ENCODE measurements at places on chromosomes 5 and 9. TPM values are rescaled to one million over a fixed set of nuclear protein-coding genes. Genes with fewer than 3 reads are reported as not detected.

GRCh38 chr9:90299968-90300367 is 342.7 kb downstream of the DIRAS2 start:
- no peak for DNase-seq

DNA sequence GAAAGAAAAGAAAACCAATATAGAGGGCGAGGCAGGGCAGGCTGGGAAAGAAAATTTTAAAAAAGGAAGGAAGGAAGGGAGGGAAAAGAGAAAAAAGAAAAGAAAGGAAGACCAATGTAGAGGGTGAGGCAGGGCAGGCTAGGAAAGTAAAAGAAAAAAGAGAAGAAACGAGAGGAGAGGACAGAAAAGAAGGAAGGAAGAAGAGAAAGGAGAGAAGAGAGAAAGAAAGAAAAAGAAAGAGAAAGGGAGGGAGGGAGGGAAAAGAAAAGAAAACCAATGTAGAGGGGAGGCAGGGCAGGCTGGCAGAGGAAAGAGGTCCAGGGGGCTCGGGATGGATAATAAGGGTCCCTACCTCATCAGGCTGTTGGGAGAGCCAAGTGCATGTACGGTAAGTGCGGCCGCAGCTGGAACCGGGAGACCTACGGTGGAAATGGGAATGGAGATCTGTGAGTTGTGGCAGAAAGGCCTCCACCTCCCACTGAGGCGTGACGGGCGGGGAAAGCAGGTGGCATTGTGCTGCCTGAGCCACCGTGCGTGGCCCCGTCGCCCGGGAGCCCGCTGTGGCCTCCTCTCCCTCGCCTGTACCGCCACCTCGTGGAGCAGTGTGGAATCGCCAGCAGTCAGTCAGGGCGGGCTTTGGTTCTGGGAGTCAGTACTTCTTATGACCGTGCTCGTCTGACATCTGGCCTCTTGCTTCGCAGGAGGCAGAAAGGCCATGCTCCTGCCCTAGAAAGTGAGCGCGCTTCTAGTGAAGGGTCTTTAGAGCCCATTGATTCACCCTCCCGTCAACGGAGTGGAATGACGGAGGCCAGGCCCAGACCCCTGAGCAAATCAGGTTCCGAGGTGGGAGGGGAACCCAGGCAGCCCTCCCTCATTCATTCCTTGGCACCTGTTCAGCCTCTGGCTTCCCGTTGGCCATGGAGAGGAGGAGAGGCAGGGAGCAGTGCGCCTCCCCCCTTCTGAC is 10.4 kb upstream of the NHP2 start:
- DNase-seq = peak; percentile 93

DNA sequence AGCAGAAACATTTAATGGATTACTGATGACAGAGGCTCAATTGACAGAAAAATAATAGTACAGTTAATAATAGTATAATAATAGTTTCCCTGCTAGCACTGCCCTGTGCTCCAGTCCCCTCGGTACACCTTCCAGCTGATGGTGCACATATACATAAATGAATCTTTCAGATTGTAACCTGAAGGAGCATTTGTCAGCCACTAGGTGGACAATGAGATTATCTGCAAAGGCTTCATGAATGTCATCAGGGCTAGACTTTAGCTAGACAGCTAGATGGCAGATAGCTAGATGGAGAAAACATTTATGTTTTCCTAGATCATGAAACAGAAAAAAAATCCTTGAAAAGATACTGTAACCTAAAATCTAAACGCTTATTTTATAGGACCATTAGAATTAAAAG is 304.4 kb upstream of the SMC2 start:
- DNase-seq = no peak

DNA sequence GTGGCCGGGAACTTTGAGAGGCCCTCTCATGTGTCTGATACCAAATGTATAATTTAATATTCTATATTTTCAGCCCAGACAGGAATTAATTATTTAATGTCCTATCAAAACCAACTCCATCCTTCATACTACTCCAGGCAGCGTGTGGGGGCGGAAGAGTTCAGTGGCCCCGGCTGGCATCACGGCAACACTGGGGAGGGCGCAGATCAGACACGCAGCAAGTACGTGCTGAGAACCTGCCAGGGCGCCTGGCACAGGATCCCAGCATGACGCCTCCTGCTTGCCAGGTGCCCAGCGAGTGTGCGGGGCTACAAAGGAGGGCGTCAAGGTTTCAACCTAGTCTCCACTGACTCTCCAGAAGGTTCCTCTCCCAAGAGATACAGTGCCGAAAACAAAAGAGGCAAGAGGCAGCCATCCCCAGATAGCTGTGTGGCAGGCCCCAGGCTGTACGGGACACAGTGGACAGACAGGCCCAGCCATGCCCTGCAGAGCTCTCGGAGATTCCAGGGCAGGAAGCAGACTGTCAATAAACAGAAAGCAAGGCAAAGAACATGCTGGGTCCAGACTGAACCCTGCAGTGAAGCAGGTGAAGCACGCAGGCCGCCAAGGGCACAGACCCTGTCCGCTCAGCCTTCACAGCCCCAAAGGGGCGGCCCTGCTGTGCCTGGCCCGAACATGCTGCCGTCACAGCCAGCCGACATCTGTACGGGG is 110.3 kb downstream of the VAV2 start:
- no peak for DNase-seq

The OR13F1 gene
- not detected for total RNA-seq

DNA sequence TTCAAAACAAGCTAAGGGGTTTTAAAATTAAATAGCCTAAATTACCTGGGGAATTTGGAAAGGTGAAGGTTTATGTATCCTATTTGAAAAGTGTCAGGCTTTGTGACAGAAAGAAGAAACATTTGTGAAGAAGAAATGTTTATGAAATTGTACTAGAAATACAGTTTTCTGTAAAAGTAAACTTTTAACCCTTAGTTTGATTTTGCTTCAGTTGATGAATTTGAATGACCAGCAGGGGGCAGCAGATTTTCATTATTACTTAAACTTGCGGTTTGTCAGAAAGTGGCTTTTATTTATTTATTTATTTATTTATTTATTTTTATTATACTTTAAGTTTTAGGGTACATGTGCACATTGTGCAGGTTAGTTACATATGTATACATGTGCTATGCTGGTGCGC is 58.1 kb downstream of the NNT start:
- peak; percentile 42 for DNase-seq

DNA sequence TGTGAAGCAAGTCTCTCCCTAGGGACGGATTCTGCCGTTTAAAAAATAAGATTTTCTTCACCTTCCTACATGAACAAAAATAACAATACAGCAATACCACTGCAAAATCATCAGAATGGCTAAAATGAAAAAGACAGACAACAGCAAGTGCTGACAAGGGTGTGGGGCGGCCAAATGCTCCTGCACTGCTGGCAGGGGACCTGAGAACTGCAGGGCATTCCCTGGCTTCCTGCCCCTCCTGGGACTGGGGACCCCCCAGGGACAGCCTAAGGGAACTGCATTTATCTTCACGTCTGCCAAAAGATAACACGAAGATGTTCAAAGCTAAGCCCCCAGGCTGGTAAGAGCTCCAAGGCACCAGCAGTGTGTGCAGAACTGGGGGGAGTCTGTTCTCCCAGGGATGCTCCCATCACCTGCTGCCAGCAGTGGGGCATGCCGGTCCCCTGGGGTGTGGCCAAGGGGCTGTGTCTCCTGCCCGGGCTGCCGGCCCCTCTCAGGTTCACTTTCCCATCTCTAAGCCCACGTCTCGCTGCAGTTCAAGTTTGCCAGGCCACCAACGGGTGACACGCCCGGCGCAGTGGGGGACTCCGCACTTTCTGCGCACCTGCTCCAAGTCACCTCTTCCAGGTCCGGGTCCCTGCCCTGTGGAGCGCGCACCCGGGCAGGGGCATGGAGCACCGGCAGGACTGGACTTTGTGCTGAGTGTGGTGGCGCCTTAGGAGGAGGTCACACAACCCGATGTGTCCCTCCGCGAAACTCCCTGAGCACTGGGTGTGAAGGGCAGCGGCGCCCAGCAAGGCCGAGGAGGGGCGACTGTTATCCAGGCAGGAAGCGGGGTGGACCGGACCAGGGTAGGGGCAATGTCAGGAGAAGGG is 4.5 kb upstream of the EGFL7 start:
- DNase-seq = no peak

The INSL4 gene
- total RNA-seq = not detected

GRCh38 chr5:158881091-158881880 is 218.4 kb downstream of the EBF1 start:
- DNase-seq = no peak

GRCh38 chr9:4563105-4563504 is 72.8 kb downstream of the SLC1A1 start:
- peak; percentile 48 for DNase-seq

DNA sequence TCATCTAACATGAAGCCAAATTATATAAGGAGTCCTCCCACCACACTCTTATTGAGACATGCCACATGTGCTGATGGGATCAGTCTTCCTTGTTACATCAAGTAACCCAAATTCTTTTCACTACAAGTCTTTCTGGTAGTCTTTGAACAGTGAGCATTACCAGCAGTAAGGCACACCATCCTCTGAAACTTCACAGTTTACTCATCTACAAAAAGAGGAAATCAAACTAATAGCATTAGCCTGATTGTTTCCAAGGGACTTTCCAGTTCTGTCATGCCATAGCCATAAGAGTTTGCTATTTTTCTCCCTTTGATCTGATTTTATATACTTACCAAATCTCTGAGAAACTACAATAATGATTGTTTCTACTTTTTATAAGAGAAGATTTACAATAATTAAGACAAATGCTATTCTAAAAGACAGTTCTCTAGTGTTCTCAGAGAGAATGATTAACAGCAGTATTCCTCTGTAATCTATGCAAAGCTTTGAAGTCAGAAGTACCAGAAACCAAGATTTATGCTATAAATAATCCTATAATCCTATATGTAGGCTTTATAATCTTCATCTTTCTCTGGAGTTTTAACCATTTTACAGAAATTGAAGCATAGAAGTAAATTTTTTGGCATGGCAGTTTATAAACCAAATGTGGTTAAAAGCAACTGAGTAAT is 166.2 kb upstream of the ACO1 start:
- DNase-seq = no peak

DNA sequence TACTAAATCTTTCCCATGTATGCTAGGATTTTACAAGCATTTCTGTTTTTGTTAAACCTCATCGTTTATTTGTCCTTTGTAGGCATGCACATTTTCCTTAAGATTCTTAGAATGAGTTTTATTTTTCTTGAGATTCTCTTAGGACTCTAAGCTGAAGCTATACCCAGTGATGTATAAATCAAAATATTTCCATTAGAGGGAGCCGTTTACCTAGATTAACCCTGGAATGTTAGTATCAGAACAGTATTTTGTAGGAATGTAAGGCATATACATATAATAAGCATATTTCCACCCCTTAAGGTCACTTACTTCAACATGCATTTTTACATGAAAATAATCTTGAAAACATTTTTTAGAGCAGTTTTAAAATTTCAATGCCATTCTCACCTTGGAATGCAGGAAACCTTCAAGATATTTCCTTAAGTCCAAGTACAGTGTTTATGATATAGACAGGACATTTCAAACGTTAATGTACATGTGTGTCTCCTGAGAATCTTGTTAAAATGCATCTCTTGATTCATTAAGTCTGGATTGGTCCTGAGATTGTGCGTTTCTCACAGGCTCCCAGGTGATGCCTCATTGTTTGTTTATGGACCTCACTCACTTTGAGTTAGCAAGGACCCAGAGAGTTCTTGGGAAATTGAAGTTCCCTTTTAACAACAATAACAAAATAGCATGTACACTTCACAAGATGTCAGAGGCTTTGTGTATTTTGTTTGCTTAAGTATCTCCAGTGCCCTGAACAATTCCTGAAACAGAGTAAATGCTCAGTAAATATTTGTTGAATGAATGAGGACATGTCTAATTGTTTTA is 34.9 kb upstream of the FCHO2 start:
- DNase-seq = no peak

- no peak for DNase-seq
These were observed 205.2 kb downstream of the AOPEP start for GRCh38 chr9:94931740-94932139.

The ITK gene
- total RNA-seq = 263 TPM

DNA sequence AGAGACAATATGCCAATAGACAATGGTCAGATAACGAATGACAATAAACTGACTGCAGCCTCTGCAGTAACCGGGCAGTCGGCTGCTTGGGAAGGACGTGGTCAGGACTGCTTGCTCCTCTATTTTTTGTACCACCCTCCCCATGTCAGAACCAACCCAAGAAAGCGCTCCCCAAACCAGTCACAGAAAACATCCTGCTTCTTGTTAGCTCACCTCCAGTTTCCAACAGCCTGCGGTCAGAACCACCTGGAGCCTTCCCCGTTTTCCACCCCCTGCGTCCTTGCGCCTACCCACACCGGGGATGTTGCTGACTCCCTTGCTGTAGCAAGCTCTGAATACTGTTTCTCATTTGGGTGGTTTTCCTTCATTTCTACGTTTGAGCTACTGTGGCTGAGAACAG is 1.7 kb upstream of the MRNIP start:
- no peak for DNase-seq

- DNase-seq = no peak
These were observed 239.6 kb downstream of the KDM4C start for GRCh38 chr9:6997330-6997729.

The CTSV gene
- total RNA-seq = 0.31 TPM

The SNCB gene
- total RNA-seq = not detected

DNA sequence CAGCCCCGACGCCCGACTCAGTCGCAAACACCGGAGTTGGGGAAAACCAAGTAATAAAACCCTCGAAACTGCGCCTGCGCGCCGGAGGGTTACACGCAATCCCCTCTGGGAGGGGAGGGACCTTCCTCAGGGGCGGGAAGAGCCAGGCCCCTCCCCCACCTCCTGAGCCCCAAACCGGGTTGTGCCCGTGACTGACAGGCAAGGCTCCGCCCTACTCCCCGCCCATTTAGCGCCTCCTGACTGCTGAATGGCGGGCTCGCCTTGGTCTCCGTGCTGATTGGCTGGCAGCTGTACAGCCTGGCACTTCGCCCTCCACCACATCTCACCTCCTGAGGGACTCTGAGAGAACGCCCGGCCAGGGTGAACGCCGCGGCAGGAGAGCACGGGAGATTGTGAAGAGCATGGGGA is at the start of gene PRDM9:
PRDM9 (plus strand) TSS at position 332 of the 408 bp plus-strand sequence. CDS start 1,425 bp downstream, outside the sequence.
- DNase-seq = no peak

GRCh38 chr5:62649476-62650113 is 71.0 kb downstream of the LRRC70 start:
- no peak for DNase-seq

The ECSCR gene
- total RNA-seq = not detected

- no peak for DNase-seq
These were observed 335.7 kb downstream of the PRELID2 start for GRCh38 chr5:145499483-145499882.

GRCh38 chr5:32014096-32014745 is 159.9 kb downstream of the GOLPH3 start:
- DNase-seq = no peak

DNA sequence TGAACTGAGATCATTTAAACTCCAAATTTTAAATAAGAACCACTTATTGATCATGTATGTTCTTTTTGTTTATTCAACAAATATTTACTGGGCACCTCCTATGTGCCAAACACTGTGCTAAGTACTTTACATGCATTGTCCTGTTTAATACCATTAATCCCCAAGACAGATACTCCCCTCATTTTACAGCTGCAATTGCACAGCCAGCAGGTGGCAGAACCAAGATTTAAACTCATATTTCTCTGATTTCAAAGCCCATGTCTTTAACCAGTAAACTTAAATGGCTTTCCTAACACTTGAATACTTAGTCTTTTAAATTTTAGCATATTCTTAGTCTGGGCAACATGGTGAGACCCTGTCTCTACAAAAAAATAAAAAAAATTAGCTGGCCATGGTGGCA is 43.4 kb upstream of the KIAA1958 start:
- DNase-seq = peak; percentile 49

Measured in activated CD8-positive, alpha-beta T cell treated with anti-CD3 and anti-CD28 coated beads, Interleukin-2, amount 10 ng/mL, durations not matched to agents 7 days and 5 days (primary cell).